ENCODE measurements at places on chromosomes 6 and 20.

- DNase-seq = no peak
These were observed 116.1 kb upstream of the PTPN1 start for GRCh38 chr20:50393990-50394561.

GRCh38 chr20:43895235-43895634 is 19.4 kb upstream of the TOX2 start:
- DNase-seq = peak; percentile 73

- no peak for DNase-seq
These were observed 34.7 kb downstream of the TAF4 start for GRCh38 chr20:62030834-62031434.

- no peak for DNase-seq
These were observed 70.0 kb downstream of the CEBPB start for GRCh38 chr20:50260479-50261221.

GRCh38 chr6:36243562-36244212 is 26.2 kb upstream of the PNPLA1 start:
- DNase-seq = no peak

- peak; percentile 14 for DNase-seq
These were observed 82.3 kb upstream of the BCLAF1 start for GRCh38 chr6:136371959-136372358.

DNA sequence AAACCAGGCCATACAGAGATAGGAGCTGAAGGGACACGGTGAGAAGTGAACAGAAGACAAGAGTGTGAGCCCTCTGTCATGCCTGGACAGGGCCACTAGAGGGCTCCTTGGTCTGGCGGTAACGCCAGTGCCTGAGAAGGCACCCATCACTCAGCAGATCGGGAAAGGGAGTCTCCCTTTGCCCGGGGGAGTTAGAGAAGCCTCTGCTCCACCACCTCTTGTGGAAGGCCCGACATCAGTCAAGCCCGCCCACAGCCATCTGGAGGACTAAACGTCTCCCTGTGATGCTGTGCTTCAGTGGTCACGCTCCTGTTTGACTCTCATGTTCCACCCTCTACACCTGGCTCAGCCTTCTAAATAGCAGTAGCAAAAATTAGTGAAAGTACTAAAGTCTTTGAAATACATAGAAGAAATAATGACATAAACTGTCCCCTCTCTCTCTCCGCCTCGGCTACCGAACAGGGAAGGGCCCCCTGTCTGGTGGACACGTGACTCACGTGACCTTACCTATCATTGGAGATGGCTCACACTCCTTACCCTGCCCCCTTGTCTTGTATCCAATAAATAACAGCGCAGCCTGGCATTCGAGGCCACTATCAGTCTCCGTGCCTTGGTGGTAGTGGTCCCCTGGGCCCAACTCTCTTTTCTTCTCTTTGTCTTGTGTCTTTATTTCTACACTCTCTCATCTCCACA is 66.7 kb downstream of the RPP21 start:
- DNase-seq = peak; percentile 46

DNA sequence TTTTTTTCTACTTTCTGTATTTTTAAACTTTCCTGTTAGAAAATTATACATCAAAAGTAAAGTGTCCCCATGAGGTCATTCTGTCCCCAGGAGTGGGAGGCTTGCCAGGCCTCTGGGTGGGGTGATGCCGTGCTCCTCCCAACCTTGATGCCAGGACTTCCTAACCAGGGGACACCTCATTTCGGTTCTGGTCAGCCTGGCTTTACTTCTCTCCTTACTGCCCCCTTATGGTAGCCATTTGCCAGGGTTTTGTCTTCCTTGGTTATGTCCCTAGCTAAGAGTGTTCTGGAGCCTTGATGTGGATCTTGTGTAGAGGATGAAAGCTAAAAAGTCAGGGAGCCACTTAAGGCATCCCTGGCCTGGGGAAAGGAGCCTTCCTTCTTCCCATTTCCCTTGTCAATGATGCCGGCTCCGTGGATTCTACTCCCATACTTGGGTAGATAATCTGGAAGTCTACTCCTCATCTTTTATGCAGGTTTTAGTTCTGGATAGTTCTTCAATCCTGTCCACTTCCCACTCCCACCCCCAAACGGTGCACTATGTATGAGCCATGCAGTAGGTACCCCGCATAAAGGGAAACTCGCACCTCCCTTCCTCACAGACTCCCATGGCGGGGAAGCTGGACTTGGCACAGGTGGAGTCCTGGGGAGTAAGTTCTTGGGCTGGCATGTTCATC is 164.1 kb upstream of the SALL4 start:
- peak; percentile 59 for DNase-seq

DNA sequence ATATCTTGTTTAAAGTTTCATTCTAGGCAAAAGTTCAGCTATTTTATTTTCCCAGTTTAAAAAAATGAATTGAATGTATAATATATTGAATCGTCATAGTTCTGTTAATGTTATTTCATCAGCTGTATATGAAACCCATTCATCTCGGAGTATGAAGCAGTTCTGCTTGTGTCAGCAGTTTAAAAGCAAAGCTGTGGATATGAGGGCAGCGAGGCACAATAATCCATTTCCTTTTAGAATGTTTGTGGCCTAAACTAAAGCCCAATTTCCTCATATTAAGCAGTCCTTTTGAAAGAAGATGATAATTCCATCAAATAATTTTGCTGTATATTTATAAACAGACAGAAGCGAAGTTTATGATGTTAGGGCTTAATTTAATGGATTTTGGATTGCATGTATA is 300.1 kb downstream of the SAMD5 start:
- DNase-seq = no peak

- DNase-seq = peak; percentile 37
These were observed 36.7 kb downstream of the LRFN2 start for GRCh38 chr6:40550202-40551101.

GRCh38 chr20:58544891-58545290 is 29.7 kb upstream of the APCDD1L start:
- no peak for DNase-seq

DNA sequence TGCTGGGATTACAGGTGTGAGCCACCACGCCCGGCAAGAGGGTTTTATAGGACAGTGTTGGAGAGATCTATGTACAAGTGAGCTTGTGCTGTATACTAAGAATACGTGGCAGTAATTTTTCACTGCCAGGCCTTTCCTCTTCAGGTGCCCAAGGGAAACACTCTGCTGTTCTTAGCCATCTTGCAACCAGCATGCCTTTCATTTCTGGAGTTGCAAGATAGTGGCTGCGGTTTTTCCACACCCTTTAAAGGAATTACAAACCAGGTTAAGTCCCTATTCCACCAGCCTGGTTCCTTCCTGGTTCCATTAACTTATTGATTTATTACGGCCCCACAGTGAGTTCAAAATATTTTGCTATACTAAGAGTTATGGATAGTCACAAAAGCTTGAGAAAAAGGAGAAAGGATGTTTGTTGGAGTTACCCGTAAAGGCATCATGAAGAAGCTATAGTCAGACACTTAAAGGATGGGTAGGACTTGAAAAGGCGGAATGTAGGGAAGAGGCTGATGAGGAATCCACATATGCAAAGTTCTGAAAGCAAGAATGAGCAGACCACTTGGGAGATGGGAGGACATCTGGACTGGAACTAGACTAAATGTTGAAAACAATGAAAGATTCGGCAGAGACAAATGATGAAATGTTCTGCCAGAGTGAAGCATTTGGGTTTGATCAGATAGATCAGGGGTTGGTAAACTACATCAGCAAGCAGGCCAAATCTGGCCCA is 61.4 kb upstream of the ASIP start:
- DNase-seq = peak; percentile 57

GRCh38 chr6:169092375-169092774 is 161.3 kb downstream of the THBS2 start:
- DNase-seq = no peak

- DNase-seq = peak; percentile 4
These were observed 2.9 kb upstream of the TRIM39 start for GRCh38 chr6:30323806-30324205.

GRCh38 chr6:32182555-32182981 is 1.5 kb downstream of the AGER start:
- no peak for DNase-seq

- DNase-seq = no peak
These were observed 125.3 kb upstream of the SPACA1 start for GRCh38 chr6:87922196-87922946.

- no peak for DNase-seq
These were observed 84.2 kb upstream of the ZNFX1 start for GRCh38 chr20:49361862-49362660.

DNA sequence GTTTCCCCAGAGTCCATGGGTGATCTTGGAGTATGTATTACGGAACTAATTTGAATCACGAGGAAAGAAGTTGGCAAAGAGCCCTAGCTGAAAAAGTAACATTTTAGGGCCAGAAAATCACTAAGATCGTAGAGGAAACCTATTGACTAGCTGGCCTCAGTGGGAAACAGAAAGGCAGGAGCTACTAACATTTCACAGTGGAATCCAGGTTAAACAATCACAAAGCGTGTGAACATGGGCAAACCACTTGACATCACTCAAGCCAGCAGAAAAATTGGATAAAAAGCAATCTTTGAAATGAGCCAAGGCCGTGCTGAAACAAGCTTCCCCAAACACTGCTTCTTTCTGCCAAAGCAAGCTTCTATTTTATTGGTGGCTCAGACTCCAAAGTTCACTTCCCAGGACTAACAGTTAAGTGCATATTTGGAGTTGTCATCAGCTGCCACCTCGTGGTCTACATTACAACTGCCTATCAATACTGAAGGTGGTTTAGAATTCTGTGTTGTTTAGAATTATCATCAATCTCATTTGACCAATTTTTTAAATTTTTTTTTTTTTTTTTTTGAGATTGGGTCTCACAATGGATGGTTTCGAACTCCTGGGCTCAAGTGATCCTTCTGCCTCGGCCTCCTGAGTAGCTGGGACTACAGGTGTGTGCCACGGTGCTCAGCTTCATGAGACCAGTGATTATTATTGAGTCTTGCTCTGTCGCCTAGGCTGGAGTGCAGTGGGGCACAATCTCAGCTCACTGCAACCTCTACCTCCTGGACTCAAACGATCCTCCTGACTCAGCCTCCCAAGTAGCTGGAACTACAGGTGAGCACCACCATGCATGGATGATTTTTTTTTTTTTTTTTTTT is 10.6 kb downstream of the RPS10 start:
- DNase-seq = peak; percentile 38

- DNase-seq = no peak
These were observed 202.9 kb upstream of the JARID2 start for GRCh38 chr6:15042938-15043337.

- no peak for DNase-seq
These were observed 118.9 kb upstream of the COL21A1 start for GRCh38 chr6:56366141-56366852.

GRCh38 chr6:128686084-128686483 is 165.7 kb upstream of the PTPRK start:
- DNase-seq = no peak

GRCh38 chr6:150702675-150703074 is 103.0 kb downstream of the PLEKHG1 start:
- DNase-seq = no peak

DNA sequence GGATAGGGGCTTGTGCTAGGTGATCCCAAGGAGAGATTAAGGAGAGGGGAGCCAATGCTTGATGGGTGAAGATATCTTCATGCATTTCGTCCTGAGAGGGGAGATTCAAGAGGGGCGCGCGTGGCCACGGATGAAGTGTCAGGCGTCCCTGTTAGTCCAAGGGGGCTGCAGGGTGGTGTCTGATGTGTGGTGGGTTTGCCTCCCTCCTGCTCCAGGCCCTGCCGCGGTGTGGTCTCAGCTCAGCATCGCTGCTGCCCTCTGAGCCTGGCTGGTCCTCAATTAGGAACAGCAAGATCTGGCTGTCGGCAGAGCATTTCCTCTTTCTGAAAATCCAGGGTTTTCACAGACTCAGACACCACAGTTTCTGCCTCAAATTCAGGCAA is 318.0 kb downstream of the THBS2 start:
- no peak for DNase-seq

GRCh38 chr6:167827583-167828324 is 1.0 kb downstream of the AFDN start:
- peak; percentile 10 for DNase-seq

DNA sequence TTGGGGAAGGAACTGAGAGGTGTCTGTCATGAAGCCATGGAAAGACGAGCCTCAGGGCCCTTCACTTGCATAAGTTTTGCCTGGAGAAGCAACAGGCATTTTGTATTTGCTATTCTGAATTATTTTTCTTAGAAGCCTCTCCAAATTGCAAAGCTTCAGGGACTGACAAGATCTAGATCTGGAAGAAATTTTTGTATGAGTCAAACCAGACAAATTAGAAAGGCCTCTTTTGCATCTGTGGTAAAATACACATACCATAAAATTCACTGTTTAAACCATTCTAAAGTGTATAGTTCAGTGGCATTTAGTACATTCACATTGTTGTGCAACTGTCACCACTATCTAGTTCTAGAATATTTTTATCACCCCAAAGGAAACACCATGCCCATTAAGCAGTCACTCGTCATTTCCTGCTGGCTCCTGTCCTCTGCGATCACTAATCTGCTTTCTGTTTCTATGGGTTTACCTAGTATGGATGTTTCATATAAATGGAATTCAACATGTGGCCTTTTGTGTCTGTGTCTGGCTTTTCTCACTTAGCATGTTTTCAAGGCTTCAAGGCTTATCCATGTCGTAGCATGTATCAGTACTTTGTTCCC is 269.1 kb downstream of the PHF3 start:
- peak; percentile 94 for DNase-seq

- DNase-seq = peak; percentile 54
These were observed 31.2 kb upstream of the SMIM28 start for GRCh38 chr6:138346302-138347195.

DNA sequence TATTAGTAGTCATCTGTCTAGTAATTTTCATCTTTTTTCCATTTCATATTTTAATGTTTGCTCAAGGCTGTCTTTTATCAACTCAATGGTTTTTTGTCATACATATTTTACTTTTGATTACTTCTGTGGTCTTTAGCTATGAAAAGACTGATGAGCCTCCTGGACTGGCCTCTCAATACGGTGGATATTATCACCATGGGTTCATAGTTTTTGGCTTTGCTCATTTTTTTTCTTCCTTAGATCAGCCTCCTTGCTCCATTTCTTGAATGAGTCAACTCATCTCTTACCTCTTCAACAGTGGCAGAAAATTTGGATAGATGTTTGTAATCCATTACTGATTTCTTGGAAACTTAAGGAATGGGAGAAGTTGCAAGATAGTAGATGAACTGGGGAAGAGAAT is 80.1 kb upstream of the ELOVL5 start:
- peak; percentile 16 for DNase-seq

- no peak for DNase-seq
These were observed 70.0 kb downstream of the TRMT6 start for GRCh38 chr20:5880326-5880725.

DNA sequence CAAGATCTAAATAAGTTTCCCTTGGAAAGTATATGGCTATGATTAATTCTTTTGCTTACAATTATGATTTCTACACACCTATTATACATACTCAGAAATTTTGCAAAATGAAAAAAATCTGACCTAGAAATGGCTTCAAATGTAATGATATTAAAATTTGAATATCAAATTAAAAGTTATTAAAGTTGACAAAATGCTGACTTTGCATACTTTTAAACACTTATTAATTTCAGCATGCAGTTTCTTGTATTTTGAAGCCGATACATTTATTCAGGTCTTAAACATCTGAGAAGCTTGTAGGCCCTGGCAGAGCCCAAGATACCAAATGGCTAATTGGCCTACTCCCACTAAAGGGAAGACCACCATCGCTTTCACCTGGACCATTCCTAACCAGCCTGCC is 59.8 kb downstream of the SMLR1 start:
- no peak for DNase-seq

- peak; percentile 43 for DNase-seq
These were observed 441.4 kb downstream of the COL12A1 start for GRCh38 chr6:74764486-74764885.

- DNase-seq = no peak
These were observed 123.9 kb upstream of the SASH1 start for GRCh38 chr6:148218542-148219258.

Measured in fibroblast of skin of abdomen (primary cell).